NCI-H146 (cell line): ENCODE measurements at places on chromosomes 1 and 21.
A peak's percentile ranks its signal among the peaks of the same experiment; 100 is the strongest.

DNA sequence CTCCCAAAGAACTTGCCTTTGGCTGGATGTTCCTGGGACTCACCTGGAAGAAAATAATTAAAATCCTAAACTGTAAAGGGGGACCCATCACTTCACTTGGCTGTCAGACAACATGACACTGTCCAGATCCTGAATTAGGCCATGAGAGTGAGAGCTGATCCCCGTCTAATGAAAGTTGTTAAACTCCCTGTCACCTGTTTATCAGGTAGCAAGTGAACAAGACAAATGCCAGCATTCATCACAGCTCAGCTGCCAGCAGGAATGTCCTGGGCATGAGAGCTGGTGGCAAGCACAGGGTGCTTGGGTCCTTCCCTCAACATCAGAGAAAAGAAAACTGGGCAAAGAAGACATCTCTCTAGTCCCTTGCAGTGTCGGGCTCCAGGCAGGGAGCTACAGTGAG is 23.8 kb downstream of the PMVK start:
- DNase-seq, result no peak

- no peak for DNase-seq
Observed at GRCh38 chr1:168285971-168286927, 5.6 kb downstream of the TBX19 start.

GRCh38 chr1:27676410-27676809 is 4.4 kb upstream of the IFI6 start:
- DNase-seq, result no peak

GRCh38 chr1:61054601-61054993 is 27.8 kb upstream of the NFIA start:
- DNase-seq, result no peak

DNA sequence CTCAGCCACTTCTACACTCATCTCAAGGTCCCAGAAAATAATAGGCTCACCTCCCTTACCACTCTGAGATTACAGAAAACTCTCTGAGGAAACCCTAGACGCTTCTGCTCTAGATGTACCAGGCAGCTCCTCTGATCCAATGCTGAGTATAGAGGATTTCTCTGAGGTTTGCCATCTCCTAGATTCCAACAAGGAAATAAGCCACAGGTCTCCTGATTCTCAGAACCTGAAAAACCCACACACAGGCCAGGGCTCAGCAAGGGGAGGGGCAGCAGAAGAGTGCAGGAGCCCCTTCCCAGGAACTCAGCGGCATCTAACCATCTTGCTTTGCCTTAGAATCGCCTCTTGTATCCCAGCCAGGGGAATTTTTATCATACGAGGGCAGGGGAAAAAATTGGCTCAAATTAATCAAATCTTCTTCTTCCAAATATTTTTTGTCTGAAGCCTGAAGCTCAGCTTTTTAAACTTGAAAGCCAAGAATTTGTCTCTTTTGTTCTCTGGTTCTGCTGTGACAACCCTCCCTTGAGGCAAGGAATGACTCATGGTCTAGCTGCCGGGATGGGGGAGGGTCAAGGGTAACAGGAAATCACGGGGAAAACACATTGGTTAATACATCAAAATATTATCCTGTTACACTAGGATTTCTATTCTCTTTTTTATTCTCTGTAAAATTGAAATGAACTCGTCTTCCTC is 30.8 kb downstream of the GORAB start:
- no peak for DNase-seq

- DNase-seq, result no peak
Observed at GRCh38 chr1:159889821-159890252, 10.1 kb downstream of the CFAP45 start.

DNA sequence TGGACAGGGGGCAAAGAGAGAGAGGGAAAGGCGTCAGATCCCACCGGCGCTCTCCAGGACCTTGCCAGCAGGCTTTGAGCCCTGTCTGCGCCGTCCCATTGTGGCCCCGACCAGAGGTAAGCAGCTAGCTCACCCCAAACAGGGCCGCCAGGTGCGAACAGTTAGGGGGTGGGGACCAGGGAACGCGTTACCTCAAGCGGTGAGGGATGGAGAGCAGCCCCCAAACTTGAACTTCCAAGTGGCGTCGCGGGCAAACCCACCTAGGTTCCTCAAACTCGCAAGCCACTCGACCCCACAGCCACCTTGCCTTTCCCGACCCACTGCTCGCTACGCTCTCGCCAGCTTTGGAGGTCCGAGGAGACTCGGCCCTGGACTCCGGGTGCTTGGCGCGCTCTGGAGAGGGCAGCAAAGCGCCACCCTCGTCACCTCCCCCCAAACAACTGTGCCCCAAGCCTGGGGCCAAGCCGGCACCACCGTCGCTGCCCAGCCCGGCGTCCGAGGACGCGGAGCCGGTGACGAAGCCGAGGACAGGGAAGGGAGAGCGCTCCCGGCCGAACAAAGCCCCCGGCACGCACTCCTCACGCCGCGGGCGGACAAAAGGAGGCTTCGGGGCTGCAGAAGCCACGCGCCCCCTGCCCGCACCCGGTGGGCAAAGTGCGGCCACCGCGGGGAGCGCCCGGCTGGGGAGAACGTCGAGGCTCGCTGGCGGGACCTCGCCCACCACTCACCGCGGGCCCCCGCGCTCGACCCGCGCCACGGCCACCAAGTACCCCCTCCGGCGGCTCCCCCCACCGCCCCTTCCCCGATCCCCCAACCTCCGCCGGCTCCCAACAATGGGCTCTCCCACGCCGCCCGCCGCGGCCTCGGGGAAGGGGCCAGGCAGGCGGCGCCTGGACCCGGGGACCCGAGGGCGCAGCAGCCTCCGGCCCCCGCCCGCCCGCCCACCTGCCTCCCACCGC is 976 bp downstream of the SSBP3 start:
- peak; percentile 29 for DNase-seq
